ENCODE measurements at places on chromosomes 7 and 10.

DNA sequence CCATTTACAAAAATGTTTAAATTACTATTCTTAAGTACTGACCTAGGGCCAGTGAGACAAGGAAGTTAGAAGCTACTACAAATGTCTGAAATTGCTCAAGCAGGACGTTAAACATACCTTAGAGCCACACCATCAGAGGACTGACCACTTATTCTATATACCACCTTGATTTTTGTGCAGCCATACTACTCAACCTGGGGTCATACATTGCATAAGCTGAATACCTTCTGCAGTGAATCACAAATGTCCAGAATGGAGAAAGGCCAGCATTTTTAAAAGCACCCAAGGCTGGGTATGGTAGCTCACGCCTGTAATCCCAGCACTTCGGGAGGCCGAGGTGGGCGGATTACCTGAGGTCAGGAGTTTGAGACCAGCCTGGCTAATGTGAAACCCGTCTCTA is 21.2 kb upstream of the MRLN start:
- DNase-seq = no peak

GRCh38 chr7:72023926-72024325 is 388.2 kb downstream of the CALN1 start:
- DNase-seq = no peak

DNA sequence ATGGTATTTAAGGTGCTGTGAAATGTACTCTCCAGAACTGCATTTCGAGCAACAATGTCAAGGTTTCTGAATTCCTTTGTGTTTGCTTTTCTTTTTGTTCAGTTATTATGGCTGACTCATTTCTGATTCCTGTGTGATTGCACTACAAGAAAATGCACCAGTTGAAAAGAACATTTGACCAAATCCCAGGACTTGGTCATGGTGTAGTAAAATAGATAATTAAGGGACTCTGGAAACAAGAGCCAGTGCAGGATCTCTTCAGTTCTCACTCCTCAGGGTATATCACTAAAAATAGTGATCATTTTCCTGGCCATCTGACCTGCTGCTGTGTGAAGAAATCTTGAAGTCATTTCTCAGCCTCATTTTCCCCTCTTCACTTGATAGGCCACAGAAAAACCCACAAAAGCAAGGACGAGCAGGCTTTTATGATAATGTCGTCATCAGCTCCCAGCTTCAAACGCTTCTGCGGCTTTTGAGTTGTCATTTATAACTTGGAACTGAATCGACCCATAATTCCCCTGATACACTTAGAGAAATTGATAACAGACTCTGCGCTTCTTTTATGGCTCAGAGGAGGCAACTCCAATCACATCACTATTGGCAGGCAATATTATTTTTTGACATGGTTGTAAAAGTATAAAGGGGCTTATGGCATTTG is 274.7 kb downstream of the HDAC9 start:
- DNase-seq = no peak

DNA sequence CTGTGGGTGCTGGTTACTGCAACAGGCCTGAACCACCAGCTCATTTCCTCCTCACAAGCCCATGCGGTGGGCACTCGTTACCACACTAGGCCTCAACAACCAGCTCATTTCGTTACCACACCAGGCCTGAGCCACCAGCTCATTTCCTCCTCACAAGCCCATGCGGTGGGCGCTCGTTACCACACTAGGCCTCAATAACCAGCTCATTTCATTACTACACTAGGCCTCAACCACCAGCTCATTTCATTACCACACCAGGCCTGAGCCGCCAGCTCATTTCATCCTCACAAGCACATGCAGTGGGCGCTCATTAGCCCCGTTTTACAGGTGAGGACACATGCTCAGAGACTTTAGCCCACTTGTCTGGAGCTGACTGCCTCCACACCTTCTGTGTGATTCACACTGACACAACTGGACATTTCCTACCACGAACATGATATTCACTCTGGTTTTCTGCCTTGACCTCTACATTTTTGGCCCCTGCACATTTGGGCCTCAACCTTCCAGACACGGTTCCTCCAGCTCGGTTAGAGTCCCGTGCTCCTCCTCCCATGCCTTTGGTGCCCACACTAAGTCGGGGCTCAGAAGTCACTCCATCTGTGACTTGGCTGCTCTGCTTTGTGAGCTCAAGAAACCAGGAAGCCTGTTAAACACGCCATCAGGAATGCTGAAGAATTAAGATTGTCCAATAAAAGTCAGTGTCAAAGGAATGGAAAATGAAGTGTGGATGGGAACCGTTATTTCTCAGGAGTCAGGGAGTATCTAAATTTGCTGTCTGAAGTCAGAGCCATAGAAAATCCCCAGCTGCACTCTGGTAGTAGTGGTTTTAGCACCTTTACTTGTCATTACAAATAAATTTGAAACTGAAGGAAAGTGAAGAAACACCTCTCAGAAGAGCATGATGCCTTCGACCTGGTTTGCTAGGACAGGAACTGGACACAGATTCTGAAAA is 55.8 kb upstream of the LANCL2 start:
- no peak for DNase-seq

GRCh38 chr7:158537516-158537882 is 50.1 kb downstream of the PTPRN2 start:
- no peak for DNase-seq

DNA sequence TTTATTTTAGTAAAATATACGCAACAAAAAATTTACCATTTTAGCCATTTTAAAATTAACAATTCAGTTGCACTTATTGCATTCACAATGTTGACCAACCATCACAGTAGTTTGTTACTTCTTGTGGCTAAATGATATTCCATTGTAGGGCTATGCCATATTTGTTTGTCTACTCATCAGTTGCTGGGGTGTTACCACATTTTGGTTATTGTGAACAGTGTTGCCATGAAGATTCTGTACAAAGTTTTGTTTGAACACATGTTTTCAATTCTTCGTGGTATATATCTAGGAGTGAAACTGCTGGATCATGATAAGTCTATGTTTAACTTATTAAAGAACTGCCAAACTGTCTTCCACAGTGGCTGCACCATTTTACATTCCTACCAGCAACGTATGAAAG is 46.3 kb upstream of the ZNF365 start:
- DNase-seq = no peak

DNA sequence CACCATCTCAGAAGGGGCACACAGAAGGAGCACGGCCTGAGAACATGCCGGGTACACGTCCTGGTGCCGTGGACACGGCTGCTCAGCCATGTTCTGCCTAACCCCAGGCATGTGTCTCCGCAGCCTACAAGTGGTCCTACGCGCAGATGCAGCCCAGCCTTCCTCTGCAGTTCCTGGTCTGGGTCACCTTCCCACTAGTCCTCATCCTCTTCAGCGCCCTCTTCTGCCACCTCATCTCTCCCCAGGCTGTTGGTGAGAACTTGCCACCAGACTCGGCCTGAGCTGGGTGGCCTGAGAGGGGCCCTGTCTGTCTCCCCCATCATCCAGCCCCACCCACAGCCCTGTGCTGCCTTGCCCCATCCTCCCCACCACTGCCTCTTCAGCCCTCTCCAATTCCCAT is 5.3 kb downstream of the CLCN1 start:
- DNase-seq = no peak

DNA sequence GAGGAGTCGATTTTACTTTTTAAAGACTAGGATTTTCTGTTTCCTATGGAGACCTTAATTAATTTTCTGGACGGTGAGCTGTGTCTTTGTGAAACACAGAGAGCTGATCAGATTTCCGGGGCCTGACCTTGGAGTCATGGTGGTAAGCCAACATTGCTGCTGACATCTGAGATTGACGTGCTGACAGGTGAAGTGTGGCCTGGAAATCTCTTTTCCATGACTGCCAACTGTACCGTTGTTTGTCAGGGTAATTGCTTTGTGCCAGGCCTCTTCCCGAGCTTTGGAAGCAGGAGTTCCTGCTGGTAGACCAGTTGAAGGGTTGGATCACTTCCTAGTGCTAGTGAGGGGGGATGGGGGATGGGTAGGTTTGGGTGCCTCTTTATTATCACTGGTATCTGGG is 71.2 kb downstream of the ADRA2A start:
- DNase-seq = no peak

DNA sequence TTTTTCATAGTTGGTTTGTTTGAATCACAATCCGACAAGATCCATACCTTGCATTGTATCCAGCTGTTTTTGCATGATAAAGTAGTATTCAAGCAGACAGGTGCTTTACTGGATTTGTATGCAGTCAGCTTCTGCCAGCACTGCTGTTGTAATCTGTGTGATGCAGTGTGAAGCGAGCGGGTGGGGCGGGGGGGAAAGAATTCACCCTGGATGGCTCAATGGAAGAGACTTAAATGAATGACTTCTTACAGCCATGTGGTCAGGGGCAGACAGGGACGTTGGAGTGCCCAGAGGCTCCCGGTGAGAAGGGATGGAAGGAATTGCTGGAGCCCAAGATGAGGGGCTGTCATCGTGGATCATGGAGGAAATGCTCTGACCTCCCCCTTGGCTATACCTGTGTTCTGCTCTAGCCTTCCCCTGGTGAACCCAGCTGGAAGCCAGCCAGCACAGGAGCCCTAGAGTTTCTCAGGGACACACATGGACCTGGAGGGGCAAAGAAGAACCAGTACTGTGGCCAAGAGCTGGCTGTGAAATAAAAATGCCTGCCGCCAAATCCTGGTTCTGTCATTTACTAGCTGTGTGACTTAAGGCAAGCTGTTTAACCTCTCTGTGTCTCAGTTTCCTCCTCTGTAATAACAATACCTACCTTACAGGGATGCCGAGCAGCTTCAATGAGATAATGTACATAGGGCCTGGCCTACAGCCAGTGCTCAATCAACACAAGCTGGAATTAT is 14.1 kb downstream of the NFE2L3 start:
- DNase-seq = no peak

DNA sequence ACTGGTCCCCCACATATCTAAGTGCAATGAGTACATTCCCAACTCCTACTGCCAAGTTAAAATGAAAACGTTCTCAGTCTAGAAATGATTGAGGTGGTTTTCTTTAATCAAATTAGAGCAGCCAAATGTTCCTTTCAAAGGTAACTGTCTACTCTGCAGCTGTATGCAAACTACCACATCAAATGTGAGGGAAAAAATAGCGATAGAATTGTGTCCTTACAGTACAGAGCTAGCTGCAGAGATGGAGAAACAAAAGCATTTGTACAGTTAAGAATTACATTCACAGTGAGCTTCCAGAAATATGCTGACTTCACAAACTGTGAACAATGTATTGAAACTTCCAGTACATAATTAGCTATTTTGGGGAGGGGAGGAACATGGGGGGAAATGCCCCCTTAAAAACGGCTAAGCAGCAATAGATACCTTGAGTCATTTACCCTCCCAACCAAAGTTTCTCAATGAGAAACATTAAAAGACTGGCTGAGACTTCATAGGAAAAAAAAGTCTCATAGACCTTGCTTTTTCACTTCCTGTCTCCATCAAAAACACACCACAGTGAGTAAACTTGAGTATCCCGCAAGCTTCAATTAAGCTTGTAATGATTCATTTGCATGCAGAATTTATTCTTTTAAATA is 22.9 kb downstream of the CDK6 start:
- DNase-seq = no peak

DNA sequence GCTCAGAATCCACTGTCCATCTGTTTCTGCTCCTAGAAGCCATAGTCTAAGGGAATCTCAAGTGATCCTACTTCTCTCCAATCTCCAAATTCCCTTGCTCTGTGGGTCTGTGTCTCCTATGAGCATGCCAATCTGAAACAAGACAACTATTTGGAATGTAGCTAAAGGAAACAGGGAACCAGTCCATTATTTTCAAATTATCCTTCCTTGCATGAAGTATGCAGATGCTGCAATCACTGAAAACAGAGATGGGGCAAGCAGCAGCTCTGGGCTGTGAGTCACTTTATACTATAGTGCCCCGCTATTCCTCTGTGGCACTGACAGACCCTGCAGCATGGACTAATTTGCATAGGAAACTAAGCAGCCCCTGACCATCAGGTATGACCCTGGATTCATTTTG is 76.9 kb upstream of the PRSS58 start:
- DNase-seq = no peak
